Heart left ventricle (tissue), 16 donors: ENCODE measurements at places on chromosomes 5 and 9.
A peak's percentile ranks its signal among the peaks of the same experiment; 100 is the strongest.

DNA sequence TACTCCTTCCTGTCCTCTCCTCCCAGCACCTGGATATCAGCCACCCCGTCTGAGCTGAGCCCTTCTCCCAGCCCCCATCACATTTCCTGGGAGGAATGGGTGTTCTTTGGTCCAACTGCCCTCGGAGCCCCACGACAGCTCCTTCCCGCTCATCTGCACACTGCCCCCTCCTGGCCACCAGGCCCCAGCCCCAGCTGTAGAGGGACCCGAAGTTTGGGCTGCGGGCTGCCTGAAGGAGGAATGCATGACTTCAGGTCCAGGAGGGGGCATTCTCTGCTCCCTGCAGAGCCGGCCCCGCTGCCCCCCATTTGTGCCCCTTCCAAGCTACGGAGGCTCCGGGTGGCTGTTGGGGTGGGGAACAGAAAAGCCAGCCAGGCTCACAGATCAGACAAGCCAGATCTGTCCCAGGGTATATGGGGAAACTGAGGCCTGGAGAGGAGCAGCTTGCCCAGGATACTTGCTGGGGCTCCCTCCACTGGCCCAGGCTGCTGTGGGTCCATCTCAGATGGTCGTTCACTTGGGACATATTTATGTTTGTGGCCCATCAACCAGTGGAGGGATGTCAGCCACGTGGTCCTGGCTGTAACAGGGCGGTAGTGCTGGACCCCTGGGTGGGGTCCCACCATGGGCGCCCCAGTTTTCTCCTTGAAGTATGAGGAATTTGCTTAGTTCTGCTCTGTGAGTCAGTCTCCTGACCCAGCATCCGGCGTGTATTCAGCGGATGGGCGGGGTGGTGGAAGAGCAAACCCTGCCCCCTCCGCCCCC lies 33.1 kb downstream of the DAB2IP start:
- peak; percentile 79 for DNase-seq

- no peak for DNase-seq
Observed at GRCh38 chr9:121862371-121863332, 211.2 kb downstream of the DAB2IP start.

GRCh38 chr5:178285399-178286225 lies 53.0 kb upstream of the PHYKPL start:
- peak; percentile 56 for DNase-seq

DNA sequence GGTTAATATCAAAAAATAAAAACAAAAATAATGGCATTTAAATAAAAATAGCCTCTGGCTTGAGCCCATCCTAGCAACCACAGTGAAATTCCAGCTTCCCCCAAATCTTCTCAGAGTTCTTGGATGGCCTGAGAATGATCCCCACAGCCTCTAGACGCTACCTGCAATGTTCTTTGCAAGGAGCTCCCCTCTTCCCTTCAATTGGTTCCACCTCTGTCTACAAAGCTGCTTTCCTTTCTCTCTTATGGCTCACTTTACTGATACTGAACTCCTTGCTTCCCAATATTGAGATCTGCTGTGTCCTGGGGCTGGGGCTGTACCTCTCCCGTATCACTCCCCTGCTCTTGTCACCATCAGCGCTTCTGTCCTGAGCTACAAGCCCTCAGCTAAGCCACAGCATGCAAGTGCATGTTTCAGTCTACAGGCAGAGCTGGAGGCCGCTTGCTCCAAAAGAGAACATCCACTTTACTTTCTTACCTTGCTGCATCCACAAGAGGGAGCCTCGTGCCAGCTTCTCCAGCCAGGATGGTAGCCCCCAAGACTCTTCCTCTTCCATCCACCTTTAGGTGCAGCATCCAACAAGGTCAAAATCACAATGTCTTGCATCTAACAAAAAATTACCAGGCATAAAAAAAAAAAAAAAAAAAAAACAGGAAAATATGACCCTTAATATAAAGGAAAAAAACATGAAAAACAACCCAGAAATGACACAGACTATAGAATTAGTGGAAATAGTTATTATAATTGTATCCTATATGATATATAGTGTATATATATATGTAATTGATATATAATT lies 57.4 kb upstream of the PRSS3 start:
- no peak for DNase-seq

- DNase-seq, result no peak
Observed at GRCh38 chr9:123967323-123967722, 37.4 kb upstream of the DENND1A start.

GRCh38 chr9:122125158-122125508 lies 32.0 kb upstream of the TTLL11 start:
- DNase-seq, result peak; percentile 88

DNA sequence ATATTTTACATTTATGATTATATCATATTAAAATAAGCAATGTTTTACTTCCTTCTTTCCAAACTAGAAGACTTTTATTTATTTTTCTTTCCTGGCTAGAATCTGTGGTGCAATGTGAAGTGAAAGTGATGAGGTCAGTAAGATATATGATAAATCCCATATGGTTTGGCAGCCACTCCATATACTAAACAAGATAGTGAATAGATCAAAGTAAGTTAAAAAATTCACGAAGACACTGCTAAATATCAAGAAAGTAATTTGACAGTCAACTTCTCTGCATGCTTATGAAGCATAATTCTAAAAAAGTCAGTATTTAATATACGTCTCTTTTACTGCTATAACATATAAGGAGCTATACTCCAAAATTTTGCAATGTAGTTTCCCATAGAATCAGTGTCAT lies 972.8 kb downstream of the DTWD2 start:
- DNase-seq, result no peak

DNA sequence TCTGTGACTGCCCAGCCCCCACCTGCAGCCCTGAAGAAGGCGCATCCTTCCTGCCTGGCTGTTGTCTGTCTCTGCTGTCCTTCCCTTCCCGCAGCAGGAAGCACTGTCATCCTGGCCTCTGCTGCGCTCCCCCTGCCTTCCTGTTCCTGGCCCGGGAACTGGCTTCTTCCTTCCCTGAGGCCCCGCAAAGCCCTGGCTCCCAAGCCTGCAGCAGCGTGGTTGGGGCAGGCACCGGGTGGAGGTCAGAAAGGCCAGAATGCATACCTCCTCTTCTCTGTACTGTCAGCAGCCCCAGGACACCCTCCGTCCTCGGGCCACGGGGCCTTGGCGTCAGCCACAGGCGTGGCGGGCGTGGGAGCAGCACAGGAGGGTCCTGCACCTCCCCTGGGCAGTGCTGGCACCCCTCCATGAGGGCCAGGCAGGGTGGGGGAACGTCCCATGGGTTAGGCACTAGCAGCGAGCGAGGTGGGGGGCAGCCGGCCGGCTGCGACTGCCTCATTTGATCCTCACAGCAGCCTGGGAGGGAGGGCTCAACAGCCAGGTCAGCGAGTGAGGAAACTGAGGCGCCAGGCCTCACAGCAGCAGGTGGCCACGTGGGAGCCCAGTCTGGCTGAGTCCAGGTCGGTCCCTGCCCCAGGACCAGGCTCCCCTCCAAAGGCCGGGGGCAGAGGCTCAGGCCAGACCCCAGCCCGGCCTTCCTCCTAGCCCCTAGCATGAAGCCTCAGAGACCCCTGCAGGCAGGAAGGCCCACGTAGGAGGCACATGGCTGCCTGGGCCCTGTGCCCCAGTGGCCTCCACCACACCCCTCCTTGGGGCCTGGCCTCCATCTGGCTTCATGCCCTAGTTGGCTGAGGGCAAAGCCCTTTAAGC lies 9.4 kb downstream of the FLT4 start:
- peak; percentile 16 for DNase-seq

- DNase-seq, result no peak
Observed at GRCh38 chr5:158413122-158413680, 554.3 kb upstream of the CLINT1 start.

DNA sequence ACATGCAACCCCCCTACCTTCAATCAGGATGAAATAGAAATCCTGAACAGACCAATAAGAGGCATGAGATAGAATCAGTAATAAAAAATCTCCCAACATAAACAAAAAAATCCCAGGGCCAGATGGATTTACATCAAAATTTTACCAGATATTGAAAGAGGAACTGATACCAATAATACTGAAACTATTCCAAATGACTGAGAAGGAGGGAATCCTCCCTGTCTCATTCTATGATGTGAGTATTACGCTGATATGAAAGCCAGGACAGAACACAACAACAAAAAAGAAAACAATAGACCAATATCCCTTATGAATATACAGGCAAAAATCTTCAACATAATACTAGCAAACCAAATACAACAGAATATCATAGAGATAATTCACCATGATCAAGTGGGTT lies 109.0 kb upstream of the SMC2 start:
- DNase-seq, result no peak

DNA sequence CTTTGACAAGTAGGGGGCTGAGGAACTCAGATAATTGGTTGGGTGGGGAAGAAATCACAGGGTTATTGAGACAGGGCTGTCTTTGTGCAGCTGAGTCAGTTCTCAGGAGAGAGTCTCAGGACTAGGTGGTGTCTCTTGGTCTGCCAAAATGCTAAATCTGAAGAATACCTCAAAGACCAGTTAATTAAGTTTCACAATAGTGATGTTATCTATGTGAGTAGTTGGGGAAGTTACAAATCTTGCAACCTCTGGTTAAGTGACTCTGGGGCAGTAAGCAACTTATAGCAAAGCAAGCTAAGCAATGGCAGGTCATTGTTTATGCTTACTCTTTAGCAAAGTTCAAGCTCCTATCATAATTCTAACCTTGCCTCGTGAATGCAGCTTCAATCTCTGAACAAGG lies 53.6 kb downstream of the GIN1 start:
- DNase-seq, result no peak

- no peak for DNase-seq
Observed at GRCh38 chr5:68699966-68700365, 393.8 kb upstream of the SLC30A5 start.

DNA sequence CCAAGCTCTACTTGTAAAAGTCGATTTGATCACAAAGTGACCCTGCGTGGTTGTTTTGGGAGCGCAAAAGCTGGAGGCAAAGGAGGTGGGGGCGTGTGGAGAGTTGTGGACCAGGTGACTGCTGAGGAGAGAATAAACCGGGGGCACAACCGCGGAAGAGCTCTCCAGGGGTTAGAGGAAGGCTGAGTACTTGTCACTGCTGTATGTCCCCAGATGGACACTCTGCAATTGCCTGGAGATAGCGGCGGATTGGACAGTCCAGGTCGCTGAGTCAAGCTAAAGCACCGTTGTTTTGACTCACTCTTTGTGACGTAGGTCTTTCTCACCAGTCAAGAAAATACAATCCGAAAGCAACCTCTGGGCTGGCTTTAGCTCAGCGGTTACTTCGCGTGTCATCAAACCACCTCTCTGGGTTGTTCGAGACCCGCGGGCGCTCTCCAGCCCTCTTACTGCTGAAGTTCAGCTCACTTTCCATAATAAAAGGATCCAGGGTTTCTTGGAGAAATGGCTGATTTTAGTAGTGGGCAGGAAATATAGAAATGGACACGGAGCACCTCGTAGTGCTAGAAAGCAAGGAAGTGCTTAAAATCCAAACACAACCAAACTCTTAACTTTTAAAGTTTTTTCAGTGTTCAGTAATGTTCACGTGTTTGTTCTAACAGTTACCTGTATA lies 25.7 kb downstream of the ZMAT2 start:
- peak; percentile 48 for DNase-seq

GRCh38 chr5:35356725-35357124 lies 126.4 kb upstream of the PRLR start:
- no peak for DNase-seq

DNA sequence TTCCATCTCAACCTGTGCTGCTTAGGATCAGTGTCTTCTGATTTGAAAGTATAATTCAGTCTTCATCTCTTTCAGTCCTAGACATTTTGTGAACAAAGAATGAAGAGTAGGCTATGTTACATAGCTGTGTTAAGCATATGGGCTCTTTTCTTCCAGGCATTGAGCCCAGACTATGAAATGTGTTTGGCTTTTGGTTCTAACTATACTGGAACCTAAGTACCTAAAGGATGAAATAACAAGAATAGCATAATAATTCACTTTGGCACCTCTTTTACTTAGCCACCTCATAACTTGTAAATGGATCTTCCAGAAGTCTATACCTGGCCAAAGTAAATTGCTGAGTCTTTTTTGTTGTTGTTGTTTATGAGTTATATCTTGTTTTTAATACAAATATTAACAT lies 71.4 kb downstream of the SLF1 start:
- DNase-seq, result no peak

DNA sequence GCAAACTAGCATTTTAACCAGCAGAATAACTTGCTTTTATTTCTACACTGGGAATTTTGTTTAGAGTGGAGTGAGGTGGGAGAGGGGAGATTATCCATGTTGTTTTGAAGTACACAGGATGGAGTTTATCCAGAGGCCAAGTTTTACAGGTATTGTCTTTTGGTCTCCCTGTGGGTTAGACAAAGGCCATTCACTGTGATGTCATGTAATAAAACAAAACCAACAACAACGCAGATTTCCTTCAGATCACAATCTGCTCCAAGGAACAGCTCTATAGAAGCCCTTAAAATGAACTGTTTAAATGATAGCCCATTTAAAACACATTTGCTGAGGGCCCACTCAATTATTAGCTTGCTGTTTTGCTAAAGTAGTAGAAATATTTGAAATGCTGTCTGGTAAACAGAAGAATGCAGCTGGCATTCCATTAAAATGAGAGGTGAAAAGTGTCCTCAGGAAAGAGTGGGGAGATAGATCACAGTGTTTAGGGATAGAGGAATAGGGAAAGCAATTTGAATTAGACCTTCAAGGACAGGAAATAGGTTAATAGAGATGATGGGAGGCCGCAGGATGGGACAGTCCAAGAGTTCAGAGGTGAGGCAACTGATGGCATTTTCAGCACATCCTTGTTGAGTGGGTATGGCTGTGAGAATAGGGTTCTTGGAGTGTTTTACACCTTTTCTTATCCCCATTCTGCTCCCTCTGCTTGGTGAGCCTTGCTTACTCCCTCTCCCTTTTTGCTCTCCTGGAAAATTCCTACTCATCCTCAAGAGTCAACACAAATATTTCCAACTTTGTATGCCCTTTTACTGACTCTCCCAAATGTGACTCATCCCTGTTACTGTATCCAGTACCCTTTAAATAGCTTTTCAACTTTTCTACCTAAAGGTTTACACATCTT lies 140.1 kb upstream of the NR3C1 start:
- DNase-seq, result no peak

- DNase-seq, result no peak
Observed at GRCh38 chr5:195401-196160, 4.3 kb downstream of the LRRC14B start.

DNA sequence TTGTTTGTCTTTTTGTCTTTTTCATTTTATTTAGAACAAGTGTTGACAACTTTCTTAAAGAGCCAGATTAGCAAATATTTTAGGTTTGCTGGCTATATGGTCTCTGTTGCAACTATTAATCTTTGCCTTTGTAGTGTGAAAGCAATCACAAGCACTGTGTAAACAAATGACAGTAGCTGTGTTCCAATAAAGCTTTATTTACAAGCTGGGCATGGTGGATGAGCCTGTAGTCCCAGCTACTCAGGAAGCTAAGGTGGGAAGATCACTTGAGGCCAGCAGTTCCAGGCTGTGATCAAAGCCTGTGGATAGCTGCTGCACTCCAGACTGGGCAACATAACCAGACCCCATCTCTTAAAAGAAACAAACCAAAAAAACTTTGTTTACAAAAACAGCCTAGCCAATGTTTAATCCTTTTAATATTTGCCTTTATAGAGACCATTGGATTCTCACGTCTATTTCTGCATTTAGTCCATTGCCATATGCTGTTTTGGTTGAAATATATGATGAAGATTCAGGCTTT lies 2.5 kb downstream of the C5orf22 start:
- no peak for DNase-seq
